ENCODE measurements at places on chromosomes 11 and 22.

DNA sequence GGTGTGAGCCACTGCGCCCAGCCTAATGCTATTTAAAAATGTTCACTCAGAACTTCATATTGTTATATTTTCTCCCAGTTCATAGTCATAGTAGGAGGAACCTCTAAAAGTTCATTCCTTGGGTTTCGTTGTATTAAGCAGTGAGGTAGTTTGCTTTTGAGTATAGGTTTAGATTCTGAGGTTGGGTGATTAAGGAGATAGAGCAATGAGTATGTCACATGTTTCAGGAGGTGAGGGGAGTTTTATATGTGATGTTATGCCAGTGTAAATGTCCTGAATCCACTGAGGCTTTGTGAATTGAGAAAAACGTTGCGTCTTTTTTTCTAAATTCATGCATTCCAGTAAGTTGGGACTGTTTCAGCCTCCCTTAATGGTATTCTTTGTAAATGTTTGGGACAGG, 4.2 kb downstream of the UBE2L3 start:
- no peak for DNase-seq

DNA sequence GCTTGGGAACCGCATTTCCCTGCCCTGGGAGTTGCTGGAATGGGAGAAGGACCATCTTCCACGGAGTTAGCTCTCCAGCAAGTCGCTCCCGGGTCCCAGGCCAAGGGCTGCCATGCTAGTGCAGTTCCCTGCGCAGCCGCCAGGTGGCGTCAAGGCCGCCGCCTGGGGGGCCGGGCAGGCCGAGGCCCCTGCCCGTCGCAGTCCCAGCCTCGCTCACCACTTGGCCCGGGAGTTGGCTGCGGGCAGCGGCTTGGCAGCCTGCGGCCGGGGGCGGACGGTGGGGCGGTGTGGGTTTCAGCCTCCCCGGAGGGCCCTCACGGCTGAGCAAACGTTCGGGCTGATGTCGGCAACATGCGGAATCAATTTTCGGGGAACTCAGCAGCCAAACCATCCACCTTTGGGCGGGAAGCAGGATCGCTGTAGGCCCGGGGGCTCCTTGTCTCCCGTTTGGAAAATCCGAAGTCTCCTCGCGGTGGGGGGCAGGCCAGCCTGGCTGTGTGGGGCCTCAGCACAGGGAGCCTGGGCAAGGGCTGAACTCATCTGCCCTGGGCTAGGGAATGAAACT, 415.1 kb downstream of the SOX6 start:
- DNase-seq: peak; percentile 36

DNA sequence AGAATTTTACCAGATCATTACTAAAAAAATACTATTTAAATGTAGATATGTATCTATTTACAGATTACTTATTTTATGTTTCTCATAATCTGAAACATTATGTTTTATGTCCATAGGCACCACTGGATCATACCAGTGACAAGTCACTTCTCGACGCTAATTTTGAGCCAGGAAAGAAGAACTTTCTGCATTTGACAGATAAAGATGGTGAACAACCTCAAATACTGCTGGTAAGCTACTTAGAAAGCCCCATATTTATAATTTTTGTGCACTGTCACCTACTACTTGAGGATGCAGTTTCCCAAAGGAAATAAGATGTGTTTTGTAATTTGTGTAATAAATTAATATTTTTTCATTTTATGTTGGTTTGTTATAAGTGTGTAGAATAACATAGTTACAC, 42.6 kb downstream of the USP47 start:
- no peak for DNase-seq

DNA sequence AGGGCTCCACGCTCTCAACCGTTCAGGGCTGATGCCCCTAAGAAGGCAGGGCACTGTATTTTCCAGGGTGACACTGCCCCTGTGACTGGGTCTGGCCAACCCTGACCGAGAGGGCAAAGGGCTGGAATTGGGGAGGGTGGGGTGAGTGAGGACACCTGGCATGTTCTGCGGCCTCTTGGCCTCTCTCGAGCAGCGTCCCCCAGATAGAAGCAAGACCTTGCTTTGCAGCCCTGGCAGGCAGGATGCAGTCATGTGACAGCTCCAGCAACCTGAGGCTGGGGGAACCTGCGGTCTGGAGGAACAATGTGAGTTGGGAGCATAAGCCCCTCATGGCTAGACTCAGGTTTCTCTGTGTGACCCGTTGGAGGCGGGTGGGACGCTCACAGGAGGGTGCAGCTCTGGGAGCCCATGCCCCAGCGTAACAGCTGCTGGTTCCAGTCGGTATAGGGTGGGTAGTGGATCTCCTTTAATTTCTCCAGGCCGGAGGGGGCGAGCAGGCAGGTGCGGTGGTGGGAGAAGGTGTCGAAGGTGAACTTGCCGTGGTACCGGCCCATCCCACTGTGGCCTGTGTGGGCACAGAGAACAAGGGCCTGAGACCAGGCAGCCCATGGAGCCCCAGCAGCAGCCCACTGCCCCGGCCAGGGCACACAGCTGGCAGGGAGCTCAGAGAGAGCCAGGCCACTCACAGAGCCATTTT, 11.4 kb downstream of the ALDH3B2 start:
- peak; percentile 18 for DNase-seq

GRCh38 chr22:35440129-35440528, 40.2 kb downstream of the MCM5 start:
- DNase-seq: no peak

DNA sequence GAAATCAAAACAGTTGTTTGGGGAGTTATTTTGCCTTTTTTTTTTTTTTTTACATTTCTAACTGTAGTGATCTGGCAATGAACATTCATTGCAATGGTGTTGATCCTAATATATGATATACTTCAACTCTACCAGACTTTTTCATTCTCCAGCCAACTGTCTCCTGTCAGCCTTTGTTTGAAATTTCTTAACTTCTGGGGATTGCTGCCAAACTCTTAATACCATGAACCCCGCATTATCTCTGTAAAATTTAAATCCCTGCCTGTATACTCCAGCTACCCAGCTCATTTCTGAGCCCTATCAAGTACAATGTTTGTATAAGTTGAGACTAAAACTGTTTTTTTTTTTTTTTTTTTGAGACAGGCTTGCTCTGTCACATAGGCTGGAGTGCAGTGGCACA, 280.7 kb downstream of the TTC28 start:
- DNase-seq: no peak

- DNase-seq: no peak
These were observed 353.4 kb downstream of the TENM4 start for GRCh38 chr11:79087238-79087960.

DNA sequence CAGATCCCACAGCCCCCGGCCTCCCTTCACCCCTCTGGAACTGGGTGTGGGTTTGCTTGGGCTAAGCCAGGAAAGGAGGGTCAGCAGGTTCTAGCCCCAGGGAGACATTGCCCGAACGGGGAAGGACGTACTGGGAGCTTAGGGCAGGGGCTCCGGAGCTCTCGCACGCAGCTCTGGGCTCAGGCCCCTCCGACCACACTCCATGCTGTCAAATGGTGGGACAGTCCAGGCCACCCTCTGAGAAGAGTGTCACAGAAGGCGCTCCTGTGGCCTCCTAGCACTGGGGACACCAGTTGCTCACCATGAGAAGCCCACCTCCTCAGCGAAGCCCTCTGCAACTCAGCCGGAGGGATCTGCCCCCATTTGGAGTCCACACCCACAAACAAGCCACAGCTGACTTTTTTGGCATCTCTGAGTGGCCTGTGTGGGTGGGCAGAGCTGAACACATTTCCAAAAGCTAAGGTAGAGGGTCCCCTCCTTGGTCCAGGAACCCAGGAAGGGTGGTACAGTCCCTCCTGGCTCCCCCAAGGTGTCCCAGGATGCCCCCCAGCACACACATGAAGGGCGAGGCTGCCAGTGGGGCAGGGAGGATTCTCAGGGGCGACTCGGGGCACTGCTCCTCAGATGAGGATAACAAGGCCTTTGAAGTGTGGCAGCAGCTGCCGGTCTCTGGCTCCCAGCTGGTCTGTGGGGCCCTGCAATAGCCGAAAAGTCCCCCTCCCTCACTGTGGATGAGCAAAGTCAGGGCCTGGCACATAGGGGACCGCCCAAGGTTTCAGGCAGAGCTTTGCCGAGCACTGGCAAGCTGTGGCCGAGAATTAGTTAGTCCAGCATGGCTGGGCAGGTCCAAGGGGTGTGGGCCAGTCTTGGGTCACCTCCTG, 13.0 kb upstream of the TEF start:
- DNase-seq: no peak

- no peak for DNase-seq
These were observed 208.5 kb upstream of the MTMR2 start for GRCh38 chr11:96132437-96132836.

DNA sequence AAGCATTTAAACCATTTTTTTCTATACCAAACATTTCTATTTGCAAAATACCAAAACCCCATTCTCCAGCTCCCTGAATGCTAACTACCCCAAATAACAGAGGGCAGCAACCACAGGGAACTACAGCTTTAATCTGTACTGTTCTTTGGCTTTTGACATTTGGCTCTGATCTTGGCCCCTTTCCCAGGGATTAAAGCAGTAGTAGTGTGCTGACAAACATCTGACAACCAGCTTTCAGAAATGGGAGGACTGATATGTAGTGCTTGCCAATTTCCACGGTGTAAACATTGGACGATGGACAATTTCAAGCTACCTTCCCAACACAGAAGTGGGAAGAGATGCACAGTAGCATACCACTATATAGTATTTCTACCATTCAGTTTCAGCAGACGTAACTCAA, 88.4 kb upstream of the TEAD1 start:
- DNase-seq: no peak

GRCh38 chr11:23283666-23284065, 423.4 kb upstream of the CCDC179 start:
- DNase-seq: no peak

GRCh38 chr11:36000616-36001190, 56.8 kb downstream of the LDLRAD3 start:
- no peak for DNase-seq

DNA sequence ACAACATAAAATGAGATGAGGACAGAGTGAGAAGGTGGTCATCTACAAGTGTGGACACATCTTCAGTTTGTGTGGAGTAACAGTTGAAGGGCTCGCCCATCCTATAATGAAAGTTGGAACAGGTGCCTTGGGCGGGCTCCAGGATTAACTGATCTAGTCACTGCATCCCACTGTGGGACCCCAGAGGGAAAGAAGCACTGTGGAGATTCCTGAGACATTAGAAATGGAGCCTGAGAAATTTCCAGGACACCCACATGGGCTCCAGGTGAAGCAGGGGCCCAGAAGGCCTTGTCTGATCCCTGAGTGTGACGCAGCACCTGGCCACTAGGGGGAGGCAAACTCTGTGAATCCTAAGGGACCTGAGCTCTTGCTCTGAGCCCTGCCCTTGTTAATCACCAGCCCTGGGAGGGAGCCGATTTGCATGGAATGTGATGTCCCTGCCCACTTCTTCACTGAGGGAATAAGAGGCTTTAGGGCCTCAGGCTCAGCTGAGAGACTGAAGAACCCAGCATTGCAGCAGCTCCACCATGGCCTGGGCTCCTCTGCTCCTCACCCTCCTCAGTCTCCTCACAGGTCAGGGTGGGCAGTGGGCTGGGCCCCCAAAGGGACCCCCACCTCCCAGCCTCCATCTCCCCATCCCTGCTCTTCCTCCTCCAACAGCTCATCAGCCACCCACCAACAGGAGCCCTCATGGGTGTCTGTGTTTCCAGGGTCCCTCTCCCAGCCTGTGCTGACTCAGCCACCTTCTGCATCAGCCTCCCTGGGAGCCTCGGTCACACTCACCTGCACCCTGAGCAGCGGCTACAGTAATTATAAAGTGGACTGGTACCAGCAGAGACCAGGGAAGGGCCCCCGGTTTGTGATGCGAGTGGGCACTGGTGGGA, 98.4 kb downstream of the VPREB1 start:
- DNase-seq: peak; percentile 72

- DNase-seq: no peak
These were observed 575.9 kb upstream of the ANO3 start for GRCh38 chr11:25755918-25756584.

DNA sequence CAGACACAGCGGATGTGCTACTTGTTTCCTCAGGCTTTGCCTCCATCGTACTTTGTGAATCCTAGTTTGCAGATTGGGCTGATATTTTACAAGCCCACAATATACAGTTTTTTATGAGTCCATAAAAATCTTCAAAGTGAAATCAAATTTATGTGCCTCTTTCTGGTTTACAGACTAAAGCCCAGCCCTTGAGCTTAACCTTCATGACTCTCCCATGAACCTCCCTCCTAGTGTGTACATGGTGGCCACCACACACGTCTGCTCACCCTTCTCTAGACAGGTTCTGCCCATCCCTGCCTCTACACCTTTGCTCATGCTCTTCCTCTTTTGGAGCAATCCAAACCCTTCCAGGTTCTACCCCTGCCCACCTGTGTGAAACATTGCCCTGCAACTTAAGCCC, 129.4 kb downstream of the TENM4 start:
- DNase-seq: no peak

DNA sequence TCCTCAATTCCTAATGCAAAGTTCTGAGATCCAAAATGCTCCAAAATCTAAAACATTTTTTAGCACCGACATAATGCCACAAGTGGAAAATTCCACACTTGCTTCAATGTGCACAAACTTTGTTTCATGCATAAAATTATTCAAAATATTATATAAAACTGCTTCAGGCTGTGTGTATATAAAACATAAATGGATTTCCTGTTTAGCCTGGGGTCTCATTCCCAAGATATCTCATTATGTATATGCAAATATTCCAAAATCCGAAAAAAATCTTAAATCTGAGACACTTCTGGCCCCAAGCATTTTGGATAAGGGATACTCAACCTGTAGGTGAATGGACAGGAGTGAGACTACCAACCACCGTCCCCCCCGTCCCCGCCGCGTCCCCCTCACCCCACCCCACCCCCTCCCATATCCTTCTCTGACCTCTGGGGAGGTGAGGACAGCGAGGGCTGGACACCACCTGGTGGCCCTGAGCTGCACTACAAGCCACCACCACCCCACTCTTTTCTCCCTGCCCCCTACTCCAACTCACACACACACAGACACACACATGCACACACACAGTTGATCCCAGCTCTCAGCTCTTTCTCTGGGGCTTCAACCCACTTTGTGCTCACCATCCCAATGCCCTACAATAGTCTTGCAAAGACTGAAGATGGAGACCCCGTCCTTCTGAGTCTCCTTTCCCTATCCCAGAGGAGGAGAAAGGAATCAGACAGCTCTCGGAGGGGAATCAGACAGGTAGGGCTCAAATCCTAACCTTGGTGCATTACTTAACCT, 101.0 kb downstream of the PDE2A start:
- peak; percentile 74 for DNase-seq

- DNase-seq: no peak
These were observed 89.0 kb downstream of the FEZ1 start for GRCh38 chr11:125407046-125407445.

DNA sequence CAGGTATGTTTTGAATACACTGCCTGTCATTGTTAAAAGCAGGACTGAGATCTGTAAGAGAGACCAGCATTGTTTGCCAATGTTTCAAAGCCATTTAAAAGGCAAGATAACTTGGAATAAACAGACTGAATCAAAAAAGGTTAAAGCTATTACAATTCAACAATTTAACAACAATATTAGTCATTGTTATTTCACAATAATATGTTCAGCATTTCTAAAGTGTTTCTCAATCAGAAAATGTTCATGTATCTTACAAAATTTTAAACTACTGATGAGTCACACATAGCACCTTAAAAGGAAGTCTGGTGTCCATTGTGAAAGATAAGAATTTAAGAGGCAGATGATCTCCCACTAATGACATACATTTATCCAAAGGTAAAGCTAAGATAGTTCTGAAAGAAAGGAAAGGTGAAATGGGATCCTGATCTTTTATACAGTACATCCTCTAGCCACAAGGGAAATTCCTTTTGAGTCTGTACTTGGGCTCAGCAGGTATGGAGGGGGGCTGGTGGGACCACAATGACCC, 79.7 kb downstream of the MAML2 start:
- DNase-seq: no peak
